ENCODE measurements at places on chromosomes 2 and 18.

- no peak for DNase-seq
These were observed 14.2 kb downstream of the GALNT5 start for GRCh38 chr2:157271590-157272203.

- no peak for DNase-seq
These were observed 54.6 kb upstream of the RASGRP3 start for GRCh38 chr2:33421820-33422219.

- no peak for DNase-seq
These were observed 13.3 kb downstream of the DAPL1 start for GRCh38 chr2:158808426-158808825.

DNA sequence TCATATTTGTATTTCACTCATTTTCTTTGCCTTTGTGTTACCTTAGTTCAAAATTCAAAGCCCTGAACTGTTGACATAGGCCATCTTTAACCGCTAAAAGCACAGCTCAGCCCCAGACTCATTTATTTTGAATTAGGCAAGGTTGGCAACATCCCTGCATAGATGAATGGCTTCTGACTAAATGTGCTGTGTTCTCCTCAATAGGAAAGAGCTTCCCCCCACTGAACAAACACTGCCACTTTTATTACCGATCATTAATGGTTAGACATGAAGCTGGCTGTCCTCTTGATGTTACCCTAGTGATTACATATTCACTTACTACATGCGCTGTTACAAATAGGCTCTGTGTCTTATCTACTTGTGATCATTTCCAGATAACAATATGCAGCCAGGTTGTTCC lies 170.7 kb downstream of the ADCYAP1 start:
- DNase-seq, result peak; percentile 54

DNA sequence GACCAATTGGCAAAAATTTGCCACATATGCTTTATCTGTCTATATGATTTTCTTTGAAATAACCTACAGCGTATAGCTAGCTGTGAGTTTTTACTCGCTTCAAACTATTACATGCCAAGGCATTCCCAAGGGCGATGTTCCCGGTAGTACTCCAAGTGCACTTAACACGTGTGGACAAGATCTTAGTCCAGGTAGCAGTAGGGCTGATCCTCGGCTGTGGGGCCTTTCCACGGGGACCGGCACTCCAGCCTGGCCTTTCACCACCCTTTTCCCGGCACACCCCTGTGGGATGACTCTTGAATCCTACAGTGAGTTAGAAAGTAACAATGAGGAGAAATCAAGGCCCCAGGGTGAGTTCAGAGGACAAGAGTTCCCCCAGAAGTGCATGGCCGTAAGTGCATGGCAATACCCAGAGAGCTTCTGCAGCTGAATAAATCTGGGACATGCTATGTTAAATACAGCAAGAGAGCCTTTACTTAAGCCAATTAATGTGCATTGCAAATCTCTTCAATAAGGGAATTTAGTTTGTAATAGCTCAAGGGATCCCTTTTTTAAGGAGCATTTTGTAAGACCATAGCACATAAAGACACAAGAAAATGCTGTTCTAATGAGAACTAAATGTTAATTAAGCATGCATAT lies 26.4 kb downstream of the CHMP1B start:
- DNase-seq, result no peak
